ENCODE measurements at places on chromosomes 1 and 21.

- no peak for DNase-seq
These were observed 26.0 kb downstream of the CDKN2C start for GRCh38 chr1:50996083-50996482.

DNA sequence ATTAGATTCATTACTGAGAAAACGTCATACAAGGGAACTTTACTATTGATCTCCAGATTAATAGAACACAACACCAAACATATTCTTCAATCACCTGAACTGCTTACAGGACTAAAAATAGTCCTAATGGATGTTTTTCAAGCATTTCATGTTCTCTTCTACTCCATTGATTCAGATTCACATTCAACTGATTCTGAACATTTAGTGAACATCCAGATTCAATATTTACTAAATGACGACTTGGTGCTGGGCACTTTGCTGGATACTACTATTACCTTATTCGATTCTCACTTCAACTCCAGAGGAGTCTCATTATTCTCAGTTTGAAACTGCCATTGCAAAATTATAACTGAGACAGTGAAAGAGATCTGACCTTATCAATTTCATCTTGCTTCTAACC, 18.8 kb upstream of the SUCO start:
- DNase-seq, result no peak

- DNase-seq, result no peak
These were observed 28.1 kb upstream of the COL6A2 start for GRCh38 chr21:46069719-46070279.

DNA sequence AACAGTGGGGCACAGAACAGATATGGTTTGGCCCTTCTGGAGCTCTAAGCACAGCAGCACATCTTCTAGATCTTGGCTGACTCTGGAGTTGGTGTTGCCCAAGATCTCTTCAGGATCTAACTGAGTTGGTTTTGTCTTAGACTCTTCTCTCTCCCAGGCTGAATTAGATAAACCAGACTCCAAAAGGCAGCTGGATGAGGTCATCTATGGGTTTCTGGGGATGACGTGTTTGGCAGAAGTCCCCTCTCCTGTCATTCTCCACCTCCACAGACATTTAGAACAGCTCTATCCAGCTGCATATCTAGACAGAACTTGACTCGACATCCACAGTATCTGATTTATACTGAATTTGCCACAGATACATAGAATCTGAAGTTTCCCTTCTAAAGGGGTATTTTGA, 75.3 kb downstream of the ST6GALNAC5 start:
- no peak for DNase-seq

- DNase-seq, result no peak
These were observed 53.9 kb downstream of the GABPA start for GRCh38 chr21:25788677-25789076.

- no peak for DNase-seq
These were observed 51.9 kb downstream of the RAP1GAP start for GRCh38 chr1:21617126-21617738.

DNA sequence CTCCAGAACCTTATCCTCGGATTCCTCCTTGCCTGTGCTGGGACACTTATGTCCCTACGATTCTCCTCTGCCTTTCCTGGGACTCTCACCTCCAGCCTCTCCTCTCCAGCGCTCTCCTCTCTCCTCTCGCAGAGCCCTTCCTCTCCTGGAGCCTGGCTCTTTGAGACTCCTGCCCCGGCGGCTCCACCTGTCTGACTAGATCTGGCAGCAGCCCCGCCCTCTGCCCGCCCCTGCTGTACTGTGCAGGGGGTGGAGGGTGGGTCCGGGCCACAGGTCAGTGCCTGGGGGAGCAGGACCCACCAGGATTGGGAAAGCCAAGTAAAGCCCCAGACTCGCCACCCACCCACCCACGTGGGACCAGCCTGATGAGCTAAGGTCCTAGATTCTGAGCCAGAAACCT, 1.6 kb downstream of the ELOVL1 start:
- no peak for DNase-seq

DNA sequence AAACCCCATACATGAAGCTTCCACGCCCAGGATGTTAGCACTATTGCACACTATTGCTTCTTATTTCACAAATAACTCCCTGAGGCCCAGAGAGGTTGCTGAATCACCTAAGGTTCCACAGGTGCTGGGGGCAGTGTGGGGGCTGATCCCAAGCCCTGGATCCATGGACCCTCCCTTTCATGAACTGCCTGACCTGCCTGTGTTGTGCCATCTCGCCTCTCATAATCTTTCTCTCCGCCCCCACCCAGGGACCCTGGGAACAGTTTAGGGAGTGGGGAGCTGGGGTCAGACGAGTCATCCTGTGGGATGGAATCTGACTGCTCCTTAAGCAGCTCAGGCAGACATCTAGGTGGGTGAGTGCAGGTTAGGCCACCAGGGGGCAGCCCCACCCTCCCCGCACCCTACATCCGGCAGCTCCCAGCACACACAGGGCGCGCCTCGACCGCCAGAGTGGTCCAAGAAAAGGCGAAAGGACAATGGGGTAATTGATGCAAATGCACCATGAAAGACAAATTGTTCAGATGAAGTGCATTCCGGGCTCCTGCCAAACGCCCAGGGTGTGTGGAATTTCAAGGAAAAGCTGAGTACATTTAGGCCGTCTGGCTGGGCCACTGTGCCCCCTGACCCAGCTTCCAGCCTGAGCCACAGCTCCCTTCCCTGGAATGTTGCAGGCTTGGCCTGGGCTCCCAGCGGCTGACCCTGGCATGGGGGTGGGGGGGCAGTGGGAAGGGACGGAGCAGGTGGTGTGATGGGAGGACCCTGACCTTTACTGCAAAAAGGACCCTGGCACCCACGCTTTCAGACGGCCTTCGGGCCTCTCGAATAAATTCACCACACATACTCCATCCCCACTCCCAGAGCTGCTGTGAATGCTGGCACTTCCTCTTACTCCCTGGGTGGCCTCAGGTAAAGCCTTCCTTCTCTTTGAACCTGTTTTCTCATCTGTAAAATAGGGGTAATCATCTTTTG, 20.8 kb downstream of the PHLDA3 start:
- DNase-seq, result peak; percentile 67

DNA sequence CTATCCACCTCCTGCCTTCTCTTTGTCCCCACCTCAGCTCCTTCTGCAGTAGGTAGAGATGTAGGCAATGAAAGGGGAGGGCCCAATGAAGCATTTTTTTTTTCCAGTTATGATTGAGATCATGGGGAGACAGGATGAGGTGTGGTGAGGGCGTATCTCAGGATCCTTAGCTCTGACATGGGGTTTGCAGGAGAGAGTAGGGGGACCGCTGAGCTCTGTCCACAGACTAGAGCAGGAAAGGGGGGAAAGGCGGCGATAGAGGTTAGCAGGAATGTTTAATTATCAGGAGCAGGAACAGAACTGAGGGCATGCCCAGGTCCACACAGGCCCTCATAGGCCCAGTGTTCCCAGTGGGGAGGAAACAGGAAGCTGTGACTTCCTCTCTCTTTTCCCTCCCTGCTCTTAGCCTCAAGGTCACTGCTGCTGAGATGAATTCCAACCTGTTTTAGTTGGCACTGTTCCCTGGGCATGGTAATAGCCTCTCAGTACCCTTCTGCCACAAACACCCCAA, 901 bp upstream of the RXFP4 start:
- no peak for DNase-seq

DNA sequence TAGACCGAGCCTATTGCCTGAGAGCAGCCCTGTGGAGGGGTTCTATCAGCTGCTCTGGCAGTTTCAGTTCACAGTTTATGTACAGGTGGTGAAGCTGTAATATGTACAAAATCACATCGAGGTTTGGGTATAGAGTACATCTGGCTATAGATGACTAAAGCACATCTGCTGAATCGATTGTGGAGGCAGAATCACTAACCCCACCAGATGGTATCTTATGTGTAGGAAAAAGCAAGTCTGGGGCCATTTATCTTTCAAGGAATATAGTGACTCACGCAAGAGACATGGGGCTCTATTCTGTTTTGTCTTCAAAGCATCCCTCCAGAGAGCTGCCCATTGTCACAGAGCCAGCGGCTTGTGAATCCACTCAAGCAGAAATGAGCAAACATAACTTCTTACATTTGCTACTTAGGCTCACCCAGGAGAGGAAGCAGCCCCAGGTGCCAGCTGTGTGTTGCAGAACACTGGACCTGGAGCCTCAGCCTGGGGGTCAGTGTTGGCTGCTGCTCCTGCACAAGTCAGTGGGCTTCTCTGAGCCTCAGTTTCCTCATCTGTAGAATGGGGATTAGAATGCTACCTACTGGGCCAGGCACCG, 21.3 kb downstream of the MIIP start:
- DNase-seq, result peak; percentile 9

DNA sequence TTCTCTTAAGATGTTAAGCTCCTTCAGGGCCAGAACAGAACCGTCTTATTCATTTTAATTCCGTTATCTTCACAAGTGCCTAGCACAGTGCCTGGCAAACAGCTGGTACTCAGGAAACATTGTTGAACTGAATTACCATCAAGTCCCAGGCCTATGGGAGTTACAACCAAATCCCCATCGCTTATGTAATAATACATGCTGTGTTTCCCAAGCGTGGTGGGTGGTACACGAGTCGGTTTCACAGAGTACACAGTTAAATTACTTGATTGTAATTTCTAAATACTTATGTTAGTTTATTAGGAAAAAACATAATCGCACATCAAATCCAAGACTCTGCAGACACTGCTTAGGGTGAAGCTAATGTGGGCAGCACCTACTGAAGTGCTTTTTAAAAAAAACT, 1.0 kb downstream of the ANGEL2 start:
- DNase-seq, result no peak

- DNase-seq, result peak; percentile 23
These were observed at the start of gene HAPLN2 for GRCh38 chr1:156618853-156619581. HAPLN2 (plus strand) TSS chr1:156619415; CDS start chr1:156623491, 4,076 bp downstream.

DNA sequence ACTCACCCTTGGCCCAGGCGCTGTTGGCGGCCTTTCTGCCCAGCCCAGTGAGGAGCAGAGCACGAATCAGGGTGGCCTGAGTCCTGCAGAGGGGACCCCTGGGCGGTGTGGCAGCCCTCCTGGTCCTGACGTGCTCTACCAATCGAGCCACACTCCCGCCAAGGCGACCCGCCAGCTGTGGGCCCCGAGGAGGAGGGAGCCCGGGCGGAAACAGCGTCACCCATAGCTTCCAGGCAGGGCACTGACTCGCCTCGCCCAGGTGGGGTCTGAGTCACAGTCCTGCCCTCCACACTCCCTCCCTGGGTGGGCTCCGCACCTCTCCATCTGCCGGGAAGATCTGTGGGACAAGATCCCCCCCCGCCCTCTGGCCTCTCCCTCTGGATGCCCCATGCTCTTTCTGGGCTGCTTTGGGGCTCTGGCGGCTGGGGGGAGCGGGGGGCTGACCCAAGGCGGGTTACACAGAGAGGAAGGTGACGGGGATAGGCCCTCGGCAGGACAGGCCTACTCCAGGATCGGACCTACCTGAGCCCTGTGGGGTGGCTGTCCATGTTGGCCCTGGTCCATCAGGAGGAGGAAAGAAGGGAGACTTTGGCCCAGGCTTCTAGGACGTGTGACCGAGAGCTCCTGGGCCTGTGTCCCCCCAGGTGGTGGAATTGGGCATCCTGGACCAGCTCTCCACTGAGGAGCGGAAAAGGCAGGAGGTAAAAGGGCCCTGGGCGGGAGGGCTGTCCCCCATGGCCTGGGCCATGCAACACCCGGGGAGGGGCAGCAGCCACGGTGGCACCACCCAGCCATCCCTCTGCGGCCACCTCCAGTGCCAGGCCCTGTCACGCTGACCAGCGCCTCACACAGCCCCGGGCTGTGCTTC, 14.0 kb downstream of the ARHGEF16 start:
- no peak for DNase-seq

GRCh38 chr1:219299420-219299819, 125.7 kb downstream of the LYPLAL1 start:
- DNase-seq, result no peak

DNA sequence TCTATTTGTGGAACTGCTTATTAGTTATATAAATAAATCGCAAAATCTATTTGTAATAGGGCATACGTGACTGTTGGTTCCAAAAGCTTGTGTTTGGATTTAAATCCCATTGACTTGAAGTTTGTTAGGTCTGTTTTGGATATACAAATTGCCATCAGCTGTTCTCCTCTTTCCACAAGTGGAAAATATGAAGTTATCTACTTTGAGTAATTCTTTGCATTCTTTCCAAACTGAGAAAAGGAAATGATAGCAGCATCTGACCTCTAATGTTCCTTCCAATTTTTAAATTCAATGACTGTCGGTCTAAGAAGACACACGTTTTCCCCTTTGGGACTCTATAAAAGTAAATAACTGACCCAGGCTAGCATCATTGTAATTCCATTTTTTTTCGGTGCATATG, 165.7 kb upstream of the SGIP1 start:
- no peak for DNase-seq

GRCh38 chr1:118716775-118717174, 271.4 kb downstream of the TBX15 start:
- no peak for DNase-seq

- DNase-seq, result no peak
These were observed 1.7 kb downstream of the DHCR24 start for GRCh38 chr1:54885237-54885679.

GRCh38 chr1:212967801-212968200, 17.5 kb downstream of the VASH2 start:
- DNase-seq, result no peak

DNA sequence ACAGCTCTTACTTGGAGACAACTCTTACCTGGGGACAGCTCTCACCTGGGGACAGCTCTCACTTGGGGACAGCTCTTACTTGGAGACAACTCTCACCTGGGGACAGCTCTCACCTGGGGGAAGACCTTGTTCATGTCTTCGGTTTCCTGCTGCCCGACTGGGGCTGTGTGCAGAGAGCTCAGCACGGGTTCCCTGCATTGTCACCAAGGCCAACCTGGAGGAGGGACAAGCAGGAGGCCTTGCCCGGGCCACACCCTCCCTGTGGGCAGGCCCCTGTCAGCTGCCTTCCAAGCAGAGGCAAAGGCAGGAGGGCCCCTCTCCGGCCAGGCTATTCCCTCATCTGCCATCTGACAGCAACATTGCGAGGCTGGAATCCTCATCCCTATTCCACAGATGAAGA, at the start of gene LDLRAD1:
Gene LDLRAD1, minus strand, starts transcription at position 208 of the 400 bp plus-strand sequence. Its CDS starts 74 bp downstream, at position 134.
- DNase-seq, result no peak

- no peak for DNase-seq
These were observed 2.5 kb upstream of the PLEKHM2 start for GRCh38 chr1:15681349-15682292.

DNA sequence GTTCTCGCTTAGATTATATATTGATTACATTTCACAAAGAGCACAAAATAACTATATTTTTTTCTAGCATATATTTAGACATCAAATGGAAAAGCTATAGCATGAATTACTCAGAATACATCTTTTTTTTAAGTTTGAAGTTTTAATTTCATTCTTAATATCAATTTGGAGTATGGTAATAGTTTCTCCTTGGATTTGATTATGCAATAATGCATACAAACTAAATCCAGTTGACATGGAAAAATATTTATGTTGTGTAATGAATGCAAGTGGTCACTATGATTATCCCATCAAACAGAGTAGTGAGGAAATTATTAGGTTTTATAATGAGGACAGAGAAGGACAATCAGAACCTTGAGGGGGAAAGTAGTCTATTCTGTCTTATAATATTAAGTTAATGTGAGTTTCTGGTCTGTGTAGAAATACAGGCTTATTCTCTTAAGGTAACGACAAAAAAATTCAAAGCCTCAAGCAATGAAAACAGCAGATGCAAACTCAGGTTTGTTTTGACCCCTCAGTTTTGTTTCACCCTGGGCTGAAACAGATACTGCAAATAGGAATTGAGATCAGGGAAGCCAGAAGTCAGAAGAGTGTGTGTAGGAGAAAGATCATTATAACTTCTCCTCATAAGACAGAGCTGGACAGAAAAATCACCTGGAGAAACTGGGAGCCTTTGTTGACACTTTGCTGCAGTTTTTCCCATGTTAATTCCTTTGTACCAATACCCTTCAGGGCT, 23.7 kb downstream of the LRRC8B start:
- DNase-seq, result no peak

GRCh38 chr1:50977575-50978143, 7.6 kb downstream of the CDKN2C start:
- DNase-seq, result peak; percentile 19

GRCh38 chr1:87362834-87363426, 34.2 kb downstream of the LMO4 start:
- no peak for DNase-seq

Data from activated naive CD4-positive, alpha-beta T cell treated with Interleukin-2 at 50 U/mL for 16 hours (primary cell).